Uterus (tissue), 4 donors: ENCODE measurements at places on chromosomes 3 and 15.

GRCh38 chr15:69548395-69549180 lies 96.0 kb downstream of the RPLP1 start:
- no peak overlapping the region for H3K4me3 ChIP-seq
- DNase-seq, result no peak
- H3K27me3 ChIP-seq, result no peaks in the 10 kb centered on the region
- H3K27ac ChIP-seq, result no peak overlapping the region

DNA sequence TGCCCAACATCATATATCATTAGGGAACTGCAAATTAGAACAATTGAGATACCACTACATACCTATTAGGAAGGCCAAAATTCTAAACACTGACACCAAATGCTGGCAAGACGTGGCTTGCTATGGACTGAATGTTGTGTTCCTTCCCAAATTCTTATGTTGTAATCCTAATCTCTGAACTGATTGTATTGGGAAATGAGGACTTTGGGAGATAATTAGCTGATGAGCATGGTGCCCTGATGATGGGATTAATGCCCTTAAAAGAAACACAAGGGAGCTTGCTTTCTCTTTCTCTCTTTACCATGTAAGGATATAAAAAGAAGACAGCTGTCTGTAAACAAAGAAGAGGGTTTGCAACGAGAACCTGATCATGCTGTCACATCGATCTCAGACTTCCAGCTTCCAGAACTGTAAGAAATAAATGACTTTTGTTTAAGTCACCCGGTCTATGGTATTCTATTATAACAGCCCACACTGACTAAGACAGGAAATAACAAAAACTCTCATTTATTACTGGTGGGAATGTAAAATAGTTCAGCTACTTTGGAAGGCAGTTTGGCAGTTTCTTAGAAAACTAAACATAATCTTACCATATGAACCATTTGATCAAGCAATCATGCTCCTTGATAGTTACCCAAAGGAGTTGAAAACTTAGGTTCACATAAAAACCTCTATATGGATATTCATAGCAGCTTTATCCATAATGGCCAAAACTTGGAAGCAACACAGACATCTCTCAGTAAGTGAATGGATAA lies 458.3 kb upstream of the CBLB start:
- H3K4me1 ChIP-seq, result no peaks in the 10 kb centered on the region
- no peak overlapping the region for H3K27ac ChIP-seq
- no peaks in the 10 kb centered on the region for H3K36me3 ChIP-seq

GRCh38 chr15:50979041-50979440 lies 70.6 kb downstream of the AP4E1 start:
- no peak for DNase-seq
- no peaks in the 10 kb centered on the region for H3K27me3 ChIP-seq
- no peaks in the 10 kb centered on the region for H3K36me3 ChIP-seq
- no peaks in the 10 kb centered on the region for H3K4me1 ChIP-seq
- H3K27ac ChIP-seq, result no peak overlapping the region
- H3K4me3 ChIP-seq, result no peak overlapping the region

DNA sequence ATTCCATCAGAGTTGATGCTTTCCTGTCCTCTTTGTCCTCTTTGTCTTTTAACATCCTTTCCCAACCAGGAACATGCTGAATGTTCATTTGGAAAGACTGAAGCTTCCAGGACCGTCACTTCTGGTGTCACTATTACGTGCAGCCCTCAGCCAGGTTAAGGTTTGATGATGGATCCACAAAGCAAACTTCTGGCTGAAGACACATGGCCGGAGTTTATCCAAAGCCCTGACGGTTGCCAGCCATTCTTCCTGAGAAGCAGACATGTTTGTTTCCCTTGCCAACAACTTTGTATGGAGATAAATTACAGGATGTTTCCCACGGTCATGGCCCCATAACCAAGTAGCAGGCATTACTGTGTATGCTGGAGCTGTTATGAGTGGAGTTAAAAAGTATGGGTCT lies 236.9 kb downstream of the THSD4 start:
- no peak overlapping the region for H3K4me3 ChIP-seq
- H3K27me3 ChIP-seq, result no peaks in the 10 kb centered on the region
- H3K36me3 ChIP-seq, result no peaks in the 10 kb centered on the region
- peaks cover 3% of the 10 kb centered on the region for H3K4me1 ChIP-seq
- peak overlapping the region; percentile 74 for H3K27ac ChIP-seq

DNA sequence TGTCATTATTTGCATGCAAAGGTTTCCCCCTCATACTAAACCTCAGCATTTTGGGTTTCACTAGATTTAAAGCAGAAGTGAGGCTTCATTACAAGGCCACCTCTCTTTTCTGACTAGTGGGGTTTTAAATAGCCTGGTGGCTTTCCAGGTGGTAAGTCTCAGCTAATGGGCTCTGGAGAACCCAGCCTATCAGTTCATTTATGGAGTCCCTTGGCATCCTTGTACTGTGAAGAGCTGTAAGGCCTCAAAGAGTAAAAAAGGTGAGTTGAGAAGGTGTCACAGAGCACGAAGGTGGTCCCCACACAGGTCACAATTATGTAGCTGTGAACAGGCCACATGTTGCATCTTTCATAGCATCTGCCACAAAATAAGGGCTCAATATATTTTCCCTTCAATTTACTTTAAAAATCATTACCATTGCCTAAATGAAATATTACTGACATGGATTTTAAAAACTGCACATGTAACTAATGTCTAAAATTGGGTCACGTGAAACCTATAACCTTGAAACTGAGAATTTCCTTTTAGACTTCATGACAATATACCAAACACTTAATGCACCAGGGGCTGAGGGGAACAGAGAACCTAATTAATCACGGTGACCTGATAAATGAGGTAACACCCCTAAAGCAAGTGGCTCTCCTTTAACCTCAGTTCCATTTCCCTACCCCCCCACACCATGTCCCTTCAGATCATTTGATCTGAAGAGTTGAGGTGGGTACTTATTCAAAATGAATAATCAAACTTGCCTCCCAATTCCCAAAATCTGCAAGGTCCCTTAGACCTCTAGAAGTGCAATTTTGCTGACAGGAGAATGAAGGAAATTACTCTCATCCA lies 1.3 kb downstream of the NGLY1 start:
- peak overlapping the region; percentile 70 for H3K4me3 ChIP-seq
- no peaks in the 10 kb centered on the region for H3K36me3 ChIP-seq
- H3K4me1 ChIP-seq, result no peaks in the 10 kb centered on the region
- no peak for DNase-seq

DNA sequence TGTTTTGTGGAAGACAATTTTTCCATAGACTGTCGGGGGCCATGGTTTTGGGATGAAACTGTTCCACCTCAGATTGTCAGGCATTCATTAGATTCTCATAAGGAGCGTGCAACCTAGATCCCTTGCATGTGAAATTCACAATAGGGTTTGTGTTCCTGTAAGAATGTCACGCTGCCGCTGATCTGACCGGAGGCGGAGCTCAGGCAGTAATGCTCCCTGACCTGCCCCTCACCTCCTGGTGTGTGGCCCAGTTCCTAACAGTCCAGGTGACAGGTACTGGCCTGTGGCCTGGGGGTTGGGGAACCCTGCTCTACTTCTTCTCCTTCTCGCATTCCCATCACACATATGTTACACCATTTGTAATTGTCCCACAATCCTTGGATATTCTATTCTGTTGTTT lies 11.0 kb downstream of the CHRNA7 start:
- no peak for DNase-seq
- no peak overlapping the region for H3K4me3 ChIP-seq
- no peaks in the 10 kb centered on the region for H3K36me3 ChIP-seq
- H3K27ac ChIP-seq, result no peak overlapping the region
- H3K4me1 ChIP-seq, result no peaks in the 10 kb centered on the region

DNA sequence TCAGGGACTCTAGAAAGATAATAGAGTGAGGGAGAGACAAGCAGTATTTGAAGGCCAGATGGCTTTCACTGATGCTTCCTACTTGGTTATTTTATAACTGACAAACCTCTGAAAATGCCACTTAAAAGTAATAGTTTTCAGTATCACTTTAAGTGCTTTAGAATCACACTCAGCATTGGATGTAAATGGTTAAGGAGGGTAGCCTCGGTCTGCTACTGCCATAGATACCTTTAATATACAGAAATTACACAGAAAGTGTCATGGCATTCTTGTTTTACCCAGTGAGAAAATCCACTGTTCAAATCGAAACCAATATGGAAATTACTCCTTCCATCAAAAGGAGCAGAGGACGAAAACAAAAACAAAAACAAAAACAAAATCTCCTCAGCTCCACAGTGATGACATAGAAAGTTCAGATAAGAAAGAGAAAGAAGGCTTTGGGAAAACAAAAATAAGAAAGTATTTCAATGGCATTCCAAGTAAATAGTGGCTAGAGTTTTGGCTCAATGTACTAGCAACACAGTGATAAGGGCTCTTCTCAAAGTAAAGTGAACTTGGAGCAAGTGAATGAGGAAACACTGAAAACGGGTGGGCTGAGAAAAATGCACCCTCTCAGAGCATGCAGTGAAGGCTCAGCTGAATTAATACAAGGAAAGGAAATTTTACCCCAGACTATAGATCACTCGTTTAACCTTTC lies 43.2 kb upstream of the CD47 start:
- H3K4me3 ChIP-seq, result no peak overlapping the region
- no peaks in the 10 kb centered on the region for H3K36me3 ChIP-seq
- no peaks in the 10 kb centered on the region for H3K27me3 ChIP-seq
- no peaks in the 10 kb centered on the region for H3K4me1 ChIP-seq

DNA sequence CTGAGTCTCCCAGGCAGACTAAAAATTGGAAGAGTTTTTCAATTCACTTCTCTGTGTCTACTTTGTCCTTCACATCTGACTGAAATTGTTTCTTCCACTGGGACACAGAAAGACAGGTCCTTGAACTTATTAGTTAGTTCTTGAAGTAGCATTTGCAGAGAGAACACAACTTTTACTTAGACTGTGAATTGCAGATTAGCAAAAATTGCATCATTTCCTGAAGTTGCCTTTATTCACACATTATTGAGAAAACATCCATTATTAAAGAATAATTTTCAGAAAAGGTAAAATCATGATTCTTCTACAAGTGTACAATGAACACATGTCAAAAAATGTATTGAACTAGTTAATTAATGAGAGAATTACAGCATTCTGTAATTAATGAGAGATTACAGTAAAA lies 1.4 kb upstream of the COMMD2 start:
- H3K27ac ChIP-seq, result no peak overlapping the region
- no peaks in the 10 kb centered on the region for H3K27me3 ChIP-seq
- H3K4me1 ChIP-seq, result peaks cover 6% of the 10 kb centered on the region
- no peak for DNase-seq

- no peak for DNase-seq
- H3K27ac ChIP-seq, result no peak overlapping the region
- H3K36me3 ChIP-seq, result no peaks in the 10 kb centered on the region
Measured at GRCh38 chr15:60718661-60719069, 239.7 kb upstream of the ICE2 start.

- DNase-seq, result no peak
- no peaks in the 10 kb centered on the region for H3K4me1 ChIP-seq
Measured at GRCh38 chr15:59399465-59400102, 26.9 kb upstream of the MYO1E start.

GRCh38 chr15:99404454-99404853 lies 153.2 kb downstream of the LRRC28 start:
- no peak overlapping the region for H3K4me3 ChIP-seq
- H3K4me1 ChIP-seq, result peaks cover 3% of the 10 kb centered on the region
- DNase-seq, result no peak
- H3K27me3 ChIP-seq, result no peaks in the 10 kb centered on the region
- no peak overlapping the region for H3K27ac ChIP-seq

DNA sequence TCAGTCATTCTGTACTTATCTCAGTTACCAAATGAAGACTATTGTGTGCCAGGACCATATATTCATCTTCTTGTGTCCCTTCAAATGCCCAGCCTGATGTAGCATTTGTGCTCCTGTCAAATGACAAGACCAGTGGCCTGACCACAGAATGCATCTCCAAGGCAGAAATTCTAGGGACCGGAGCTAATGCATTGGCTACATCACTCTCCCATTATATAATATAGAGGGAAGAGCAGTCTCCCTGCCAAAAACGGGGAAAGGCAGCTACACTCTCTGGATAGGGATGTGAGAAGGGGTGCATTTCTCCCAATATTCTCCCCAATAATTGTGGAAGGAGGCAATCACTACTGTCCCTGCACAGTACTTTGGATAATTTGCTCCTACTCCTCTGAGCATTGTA lies 312.0 kb downstream of the EPHB1 start:
- H3K27me3 ChIP-seq, result no peaks in the 10 kb centered on the region
- no peak for DNase-seq
- H3K27ac ChIP-seq, result no peak overlapping the region
- no peaks in the 10 kb centered on the region for H3K36me3 ChIP-seq
- H3K4me1 ChIP-seq, result no peaks in the 10 kb centered on the region

- no peaks in the 10 kb centered on the region for H3K4me1 ChIP-seq
- H3K27me3 ChIP-seq, result no peaks in the 10 kb centered on the region
- H3K27ac ChIP-seq, result no peak overlapping the region
- no peaks in the 10 kb centered on the region for H3K36me3 ChIP-seq
- H3K4me3 ChIP-seq, result no peak overlapping the region
Measured at GRCh38 chr3:49616061-49616460, 58.1 kb upstream of the APEH start.

GRCh38 chr15:63022663-63023062 lies 19.9 kb upstream of the TPM1 start:
- H3K27ac ChIP-seq, result no peak overlapping the region
- no peaks in the 10 kb centered on the region for H3K36me3 ChIP-seq
- H3K27me3 ChIP-seq, result no peaks in the 10 kb centered on the region
- H3K4me3 ChIP-seq, result no peak overlapping the region
- no peak for DNase-seq

- peak within 1 kb of the TSS; percentile 79 for H3K4me3 ChIP-seq
- no peaks in the 10 kb centered on the region for H3K27me3 ChIP-seq
- DNase-seq, result peak; percentile 62
- H3K4me1 ChIP-seq, result peaks cover 6% of the 10 kb centered on the region
- peak within 1 kb of the TSS; percentile 90 for H3K27ac ChIP-seq
Measured at GRCh38 chr3:97971679-97972567, at the start of gene RIOX2. Gene RIOX2, minus strand, starts transcription at chr3:97972431. Its CDS starts 4,838 bp downstream, at chr3:97967593.

- no peaks in the 10 kb centered on the region for H3K27me3 ChIP-seq
- no peak overlapping the region for H3K4me3 ChIP-seq
- no peak for DNase-seq
- no peaks in the 10 kb centered on the region for H3K36me3 ChIP-seq
- peak overlapping the region; percentile 37 for H3K27ac ChIP-seq
Measured at GRCh38 chr3:111667621-111668239, 72.6 kb upstream of the ZBED2 start.

DNA sequence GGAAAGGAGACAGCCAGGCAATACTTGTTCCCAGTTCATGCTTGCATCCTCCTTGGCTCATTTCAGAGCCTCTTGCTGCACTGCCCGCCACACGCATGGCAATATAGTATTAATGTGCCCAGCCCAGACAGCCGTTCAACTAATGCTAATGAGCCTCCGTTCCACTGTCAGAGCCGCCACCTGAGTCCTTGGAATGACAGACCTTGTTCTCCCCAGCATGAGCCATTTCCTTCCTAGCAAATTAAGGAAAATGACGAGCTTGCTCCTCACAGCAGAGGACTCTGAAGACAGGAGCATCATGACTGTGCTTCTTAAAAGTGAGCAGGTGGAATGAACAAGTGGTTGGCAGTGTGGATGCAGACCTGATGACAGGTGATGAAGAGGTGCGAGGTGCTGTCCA lies 10.8 kb upstream of the LRRC15 start:
- H3K27ac ChIP-seq, result no peak overlapping the region
- H3K4me1 ChIP-seq, result no peaks in the 10 kb centered on the region
- no peak for DNase-seq
- H3K4me3 ChIP-seq, result no peak overlapping the region
- no peaks in the 10 kb centered on the region for H3K27me3 ChIP-seq
- H3K36me3 ChIP-seq, result no peaks in the 10 kb centered on the region

GRCh38 chr3:102223132-102223531 lies 211.7 kb upstream of the ZPLD1 start:
- no peaks in the 10 kb centered on the region for H3K27me3 ChIP-seq
- no peaks in the 10 kb centered on the region for H3K36me3 ChIP-seq
- DNase-seq, result no peak
- no peaks in the 10 kb centered on the region for H3K4me1 ChIP-seq
- no peak overlapping the region for H3K4me3 ChIP-seq
- H3K27ac ChIP-seq, result no peak overlapping the region
